ENCODE measurements at places on chromosomes 7 and 10. TPM values are rescaled to one million over a fixed set of nuclear protein-coding genes. Genes with fewer than 3 reads are reported as not detected.
A peak's percentile ranks its signal among the peaks of the same experiment; 100 is the strongest.

Gene TRIM4
- total RNA-seq: 28.1 TPM

DNA sequence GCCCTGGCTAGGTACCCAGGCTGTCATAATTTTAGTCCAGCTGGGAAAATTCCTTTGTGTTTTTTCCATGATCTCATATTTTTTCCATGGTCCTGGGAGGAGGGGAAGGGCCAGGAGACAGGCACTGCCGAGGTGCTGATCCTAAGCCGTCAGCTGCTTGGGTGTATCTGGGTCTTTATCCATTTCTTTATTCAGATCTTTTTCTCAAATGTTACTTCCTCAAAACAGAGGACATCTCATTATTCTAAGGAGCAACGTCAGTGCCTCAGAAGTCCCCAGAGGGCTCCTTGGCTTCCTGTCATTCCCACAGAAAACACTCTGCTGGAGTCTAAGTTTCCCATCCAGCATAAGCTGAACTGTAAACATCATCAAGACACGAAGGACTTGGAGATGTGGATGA lies 2.8 kb upstream of the OR6V1 start:
- DNase-seq: no peak

Gene DIP2C
- 13.2 TPM for total RNA-seq

Gene CDHR3
- 6.5 TPM for total RNA-seq

DNA sequence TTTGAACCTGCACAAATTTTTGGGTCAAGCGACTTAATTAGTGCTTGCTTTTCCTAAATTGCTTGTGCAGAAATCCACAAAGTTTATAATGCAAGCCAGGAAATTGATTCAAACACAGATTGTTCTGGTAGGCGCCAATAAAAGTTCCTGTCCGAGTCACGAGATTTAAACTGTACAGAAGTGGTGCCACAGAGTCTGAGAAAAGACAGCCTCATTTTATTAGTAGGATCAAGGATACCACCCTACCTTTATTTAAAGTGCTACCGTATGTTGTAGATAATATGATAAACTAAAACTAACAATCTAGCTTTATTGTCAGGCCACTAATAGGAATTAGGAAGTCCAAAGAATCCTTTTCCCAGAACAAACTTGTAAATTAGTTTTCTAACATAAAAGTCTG lies 696.7 kb downstream of the TNS3 start:
- DNase-seq: no peak

DNA sequence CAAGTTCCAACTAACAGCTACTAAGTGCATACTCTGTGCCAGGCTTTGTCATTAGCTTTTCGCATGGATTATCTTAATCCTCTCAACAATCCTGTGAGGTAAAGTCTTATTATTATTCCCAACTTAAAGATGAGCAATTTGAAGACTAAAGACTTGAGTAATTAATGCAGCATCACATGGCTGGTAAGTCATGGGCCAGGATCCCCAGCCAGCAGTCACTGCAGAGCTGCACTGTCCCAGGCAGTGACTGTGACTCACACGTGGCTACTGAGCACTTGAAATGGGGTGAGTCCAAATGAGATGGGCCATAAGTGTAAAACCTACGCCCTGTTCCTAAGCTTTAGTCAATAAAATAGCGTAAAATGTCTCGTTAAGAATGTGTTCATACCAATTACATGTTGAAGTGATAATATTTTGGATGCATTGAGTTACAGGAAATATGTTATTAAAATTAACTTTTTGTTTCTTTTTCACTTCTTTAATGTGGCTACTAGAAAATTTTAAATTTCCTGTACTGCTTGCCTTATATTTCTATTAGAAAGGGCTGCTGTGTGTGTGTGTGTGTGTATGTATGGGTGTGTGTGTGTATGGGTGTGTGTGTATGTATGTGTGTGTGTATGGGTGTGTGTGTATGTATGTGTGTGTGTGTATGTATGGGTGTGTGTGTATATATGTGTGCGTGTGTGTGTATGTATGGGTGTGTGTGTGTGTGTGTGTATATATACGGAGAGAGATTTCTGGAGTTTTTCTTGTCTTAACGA lies 756.3 kb downstream of the AUTS2 start:
- no peak for DNase-seq

GRCh38 chr10:111677759-111678158 lies 505.8 kb downstream of the GPAM start:
- no peak for DNase-seq

Gene VAX1
- total RNA-seq: 4.6 TPM

DNA sequence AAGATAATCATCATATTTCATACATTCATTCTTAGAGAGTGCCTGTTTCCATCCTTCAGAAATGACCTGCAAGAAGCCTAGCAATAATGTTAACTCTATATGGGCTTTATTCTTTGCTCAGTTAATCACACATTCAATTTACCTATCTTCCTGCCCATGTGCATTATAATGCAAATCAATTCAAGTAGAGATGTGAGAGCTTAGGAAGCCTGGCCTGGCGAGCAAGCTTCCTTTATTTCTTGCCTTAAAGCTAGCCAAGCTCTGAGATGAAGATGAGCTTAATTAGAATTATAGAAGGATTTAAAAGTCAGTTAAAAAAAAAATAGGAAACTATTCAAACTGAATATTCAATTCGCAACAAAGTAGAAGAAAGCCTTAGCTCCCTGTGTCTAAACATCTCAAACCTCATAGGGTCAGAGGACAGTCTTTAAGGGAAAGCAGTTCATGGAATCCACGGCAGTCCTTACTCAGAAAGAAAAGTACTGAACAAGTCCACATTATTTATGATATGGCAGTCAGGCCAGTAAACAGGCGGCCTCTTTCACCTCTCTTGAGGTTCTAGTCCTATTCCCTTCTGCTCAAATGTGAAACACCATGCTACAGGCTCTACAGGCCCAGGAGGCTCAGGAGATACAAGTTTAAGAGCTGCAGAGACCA lies 214.1 kb downstream of the TFEC start:
- DNase-seq: no peak

Gene NAT16
- total RNA-seq: 0.15 TPM

Gene TUBB8
- total RNA-seq: 0.08 TPM

Gene ICA1
- total RNA-seq: 1.1 TPM

Gene MCM10
- 22.8 TPM for total RNA-seq

DNA sequence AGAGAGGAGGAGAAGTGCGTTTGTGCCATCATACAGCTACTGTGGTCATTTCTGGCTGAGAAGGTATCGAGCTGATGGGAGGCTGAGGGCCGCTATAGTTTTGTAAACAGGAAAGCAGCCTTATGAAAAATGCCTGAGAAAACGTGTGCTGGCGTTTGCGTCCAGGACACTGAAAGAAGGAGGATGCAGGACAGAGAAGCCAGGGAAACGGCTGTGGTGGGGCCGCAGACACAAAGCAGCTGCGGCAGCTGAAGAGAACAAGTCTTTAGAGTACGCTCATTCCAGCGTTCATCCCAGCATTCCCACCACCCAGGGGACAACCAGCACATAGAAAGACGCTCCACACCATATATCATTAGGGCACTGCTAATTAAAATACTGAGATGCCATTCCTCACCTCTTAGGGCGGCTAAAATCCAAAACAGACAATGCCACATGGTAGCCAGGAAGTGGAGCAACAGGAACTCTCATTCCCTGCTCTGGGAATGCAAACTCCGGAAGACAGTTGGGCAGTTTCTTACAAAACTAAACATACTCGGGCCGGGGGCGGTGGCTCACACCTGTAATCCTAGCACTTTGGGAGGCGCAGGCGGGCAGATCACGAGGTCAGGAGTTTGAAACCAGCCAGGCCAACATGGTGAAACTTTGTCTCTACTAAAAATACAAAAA lies 18.4 kb downstream of the GNA12 start:
- no peak for DNase-seq

- DNase-seq: no peak
Measured at GRCh38 chr7:46150202-46150601, 229.1 kb upstream of the IGFBP3 start.

Gene DYDC2
- not detected for total RNA-seq

- DNase-seq: no peak
Measured at GRCh38 chr10:102280397-102281101, 35.2 kb downstream of the GBF1 start.

DNA sequence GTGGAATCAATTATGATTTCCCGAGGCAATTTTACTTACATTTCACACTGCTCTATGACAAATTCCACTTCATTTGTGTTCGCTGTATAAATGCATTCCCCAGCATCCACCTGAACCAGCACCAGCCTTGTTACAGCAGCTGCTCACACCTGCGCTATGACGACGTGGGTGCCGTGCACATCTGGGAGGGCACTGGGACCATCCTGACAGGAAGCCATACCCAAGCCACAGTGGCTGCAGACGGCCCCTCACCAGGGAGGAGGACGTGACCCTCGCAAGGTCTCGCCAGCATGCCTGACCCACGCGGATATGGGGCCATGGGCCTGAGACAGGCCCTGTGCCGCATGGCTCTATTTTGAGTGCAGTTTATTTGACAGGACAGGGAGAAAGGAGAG lies 201.3 kb downstream of the MAD1L1 start:
- DNase-seq: no peak

Gene NRCAM
- 0.21 TPM for total RNA-seq

GRCh38 chr10:6811153-6811552 lies 231.1 kb upstream of the PRKCQ start:
- no peak for DNase-seq

GRCh38 chr10:31476088-31476487 lies 157.1 kb downstream of the ZEB1 start:
- DNase-seq: no peak

DNA sequence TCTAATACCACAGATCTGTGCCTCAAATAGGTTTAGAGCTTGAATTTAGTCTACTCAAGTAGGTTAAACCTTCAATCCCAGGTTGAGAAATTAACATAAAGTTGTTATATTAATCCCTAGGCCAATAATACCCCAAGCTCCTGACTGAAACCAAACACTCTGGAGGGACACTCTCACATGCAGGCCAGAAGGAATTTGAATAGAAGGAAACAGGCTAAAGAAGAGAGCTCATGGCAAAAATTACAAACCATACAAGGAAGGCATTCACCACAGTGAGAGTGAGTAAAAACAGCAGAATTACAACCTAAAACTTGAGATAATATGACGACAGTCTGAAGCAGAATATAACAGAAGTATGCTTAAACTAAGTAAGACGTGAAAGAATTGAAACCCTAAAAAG lies 76.1 kb upstream of the PDK4 start:
- no peak for DNase-seq

DNA sequence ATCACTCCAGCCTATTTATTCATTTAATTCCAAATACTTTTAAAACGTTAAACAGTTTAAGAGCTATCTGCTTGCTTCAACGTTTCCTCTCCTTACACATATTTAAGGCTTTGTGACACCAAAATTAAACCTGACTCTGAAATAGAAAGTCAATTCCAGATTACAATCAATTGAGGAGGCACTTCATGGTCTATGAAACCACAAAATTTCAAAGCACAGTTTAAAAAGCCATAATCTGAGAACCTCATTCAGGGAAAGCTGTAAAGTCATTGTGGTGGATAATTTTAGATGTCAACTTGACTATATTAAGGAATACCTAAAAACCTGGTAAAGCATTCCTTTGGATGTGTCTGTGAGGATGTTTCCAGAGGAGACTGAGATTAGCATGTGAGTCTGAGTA lies 6.2 kb downstream of the SNX13 start:
- DNase-seq: no peak

GRCh38 chr7:151808400-151809145 lies 68.3 kb downstream of the PRKAG2 start:
- peak; percentile 59 for DNase-seq

DNA sequence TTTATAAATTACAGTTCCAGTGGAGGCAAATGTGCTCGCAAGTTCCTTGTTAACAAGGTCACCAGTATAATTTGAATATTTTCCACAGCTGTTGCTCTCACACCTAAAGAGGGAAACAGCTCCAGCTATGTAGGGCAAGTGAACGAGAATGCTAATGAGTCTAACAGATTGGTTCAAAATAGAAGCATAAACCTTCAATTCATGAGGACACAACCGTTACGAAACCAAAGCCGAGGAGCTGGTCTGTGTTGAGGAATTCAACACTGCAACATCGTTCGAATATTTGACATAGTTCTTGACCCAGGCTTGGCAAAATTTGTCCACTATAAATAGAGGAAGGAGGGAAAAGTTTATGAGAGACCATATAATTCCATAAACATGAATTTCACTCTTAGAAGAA lies 161.3 kb downstream of the KLF6 start:
- DNase-seq: no peak

Gene TLX1
- 0.13 TPM for total RNA-seq

Gene OPTN
- 66.8 TPM for total RNA-seq

DNA sequence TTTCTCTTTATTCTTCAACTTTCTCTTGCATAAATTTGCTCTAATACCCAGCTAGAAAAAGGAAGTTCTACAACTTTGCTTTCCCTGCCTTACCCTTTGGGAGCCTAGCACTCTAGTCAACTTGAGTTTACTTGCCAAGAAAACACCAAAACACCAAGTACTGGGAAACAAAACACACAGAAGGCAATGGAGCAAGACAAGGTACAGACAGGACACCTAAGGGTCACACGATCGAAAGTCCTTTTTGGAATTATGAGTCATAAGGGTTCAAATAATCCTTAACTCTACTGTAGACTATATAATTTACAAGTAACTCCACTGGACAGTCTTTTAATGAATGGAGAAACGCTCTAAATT lies 42.6 kb upstream of the ANAPC16 start:
- no peak for DNase-seq

Gene PDK4
- total RNA-seq: 1.4 TPM

- DNase-seq: no peak
Measured at GRCh38 chr7:43513251-43513650, 69.7 kb upstream of the STK17A start.

Gene TIAL1
- total RNA-seq: 236 TPM

Gene ZNRF2
- total RNA-seq: 22.1 TPM

Gene EBF3
- 0.64 TPM for total RNA-seq

DNA sequence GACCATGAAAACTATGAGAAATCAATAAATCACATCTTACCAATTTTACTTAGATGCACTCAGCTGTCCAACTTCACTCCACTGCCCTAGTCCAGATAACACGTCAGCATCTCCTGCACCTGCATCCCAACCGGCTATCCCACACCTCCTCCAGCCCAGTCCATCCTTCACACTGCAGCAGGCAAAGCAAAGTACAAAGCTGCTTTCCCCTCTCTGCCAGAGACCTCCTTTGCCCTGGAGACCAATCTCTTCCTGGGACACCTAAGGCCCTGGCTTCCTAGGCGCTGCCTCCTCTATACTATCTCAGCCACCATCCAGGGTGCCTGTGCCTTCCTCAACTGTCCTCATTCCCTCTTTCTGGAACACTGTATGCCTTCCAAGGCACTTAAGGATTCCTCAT lies 90.3 kb upstream of the DDC start:
- no peak for DNase-seq

Gene UPK3BL1
- 23.1 TPM for total RNA-seq

DNA sequence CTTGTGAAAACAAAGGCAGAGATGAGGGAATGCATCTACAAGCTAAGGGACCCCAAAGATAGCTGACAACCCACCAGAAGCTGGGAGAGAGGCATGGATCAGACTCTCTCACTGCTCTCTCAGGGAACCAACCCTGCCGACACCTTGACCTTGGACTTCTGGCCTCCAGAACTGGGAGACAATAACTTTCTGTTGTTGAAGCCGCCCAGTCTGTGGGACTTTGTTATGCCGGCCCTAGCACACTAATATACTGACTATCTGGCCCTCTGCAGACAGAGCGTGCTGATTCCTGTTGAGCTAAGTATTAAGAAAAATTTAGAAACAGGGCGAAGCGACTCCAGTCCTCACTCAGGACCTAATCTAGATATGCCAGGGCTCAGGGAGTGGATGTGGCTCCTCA lies 144.3 kb upstream of the TCF7L2 start:
- no peak for DNase-seq

- no peak for DNase-seq
Measured at GRCh38 chr7:129886167-129886817, 66.5 kb downstream of the UBE2H start.

- no peak for DNase-seq
Measured at GRCh38 chr7:117020591-117020973, 67.3 kb downstream of the ST7 start.

Data from Panc1 (cell line).